ENCODE measurements at places on chromosomes 2 and 18. TPM values are rescaled to one million over a fixed set of nuclear protein-coding genes. Genes with fewer than 3 reads are reported as not detected.

Gene CD226
- 1.1 TPM for total RNA-seq

Gene CPO
- total RNA-seq, result not detected

Gene TM4SF20
- total RNA-seq, result under 0.01 TPM

Gene SLC14A1
- total RNA-seq, result 21.7 TPM

Gene SLC19A3
- total RNA-seq, result not detected

Gene IL36RN
- not detected for total RNA-seq

Gene GCFC2
- total RNA-seq, result 10.0 TPM

Gene TFCP2L1
- total RNA-seq, result not detected

Gene EML6
- 0.18 TPM for total RNA-seq

Gene ANKRD30B
- not detected for total RNA-seq

Gene ASTL
- total RNA-seq, result not detected

- no peaks in the 10 kb centered on the region for H3K27me3 ChIP-seq
- H3K4me3 ChIP-seq, result no peak overlapping the region
- H3K36me3 ChIP-seq, result no peaks in the 10 kb centered on the region
- H3K27ac ChIP-seq, result no peak overlapping the region
These were observed 55.6 kb upstream of the IMP4 start for GRCh38 chr2:130286983-130287655.

GRCh38 chr2:152167065-152167464 lies 8.5 kb downstream of the STAM2 start:
- H3K27ac ChIP-seq, result peak overlapping the region; percentile 59
- DNase-seq, result no peak
- no peak overlapping the region for H3K4me3 ChIP-seq
- H3K36me3 ChIP-seq, result no peaks in the 10 kb centered on the region
- peaks cover 10% of the 10 kb centered on the region for H3K4me1 ChIP-seq

DNA sequence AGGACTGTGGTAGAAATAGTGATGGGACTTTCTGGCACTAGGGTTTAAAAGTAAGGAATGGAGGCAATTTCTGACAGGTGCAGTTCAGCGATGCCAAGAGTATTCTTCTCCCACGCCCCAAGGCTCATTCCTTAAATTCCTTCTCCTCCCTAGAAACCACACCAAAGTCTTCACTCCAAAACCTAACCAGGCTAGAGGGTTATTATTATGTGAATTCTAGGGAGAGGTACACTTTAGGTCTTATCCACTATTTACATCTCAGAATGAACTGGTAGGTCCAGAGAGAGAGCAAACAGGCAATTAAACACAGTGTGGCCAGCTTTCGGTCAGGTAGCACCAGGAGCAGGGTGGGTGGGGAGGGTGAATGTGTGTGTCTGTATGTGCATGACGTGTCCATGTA lies 11.4 kb downstream of the IL1F10 start:
- DNase-seq, result no peak
- no peaks in the 10 kb centered on the region for H3K4me1 ChIP-seq
- no peaks in the 10 kb centered on the region for H3K36me3 ChIP-seq
- H3K27me3 ChIP-seq, result peaks cover 16% of the 10 kb centered on the region
- no peak overlapping the region for H3K27ac ChIP-seq

GRCh38 chr2:239514754-239515530 lies 114.1 kb upstream of the HDAC4 start:
- H3K27ac ChIP-seq, result no peak overlapping the region
- no peaks in the 10 kb centered on the region for H3K4me1 ChIP-seq
- H3K4me3 ChIP-seq, result no peak overlapping the region
- H3K27me3 ChIP-seq, result no peaks in the 10 kb centered on the region
- DNase-seq, result no peak

DNA sequence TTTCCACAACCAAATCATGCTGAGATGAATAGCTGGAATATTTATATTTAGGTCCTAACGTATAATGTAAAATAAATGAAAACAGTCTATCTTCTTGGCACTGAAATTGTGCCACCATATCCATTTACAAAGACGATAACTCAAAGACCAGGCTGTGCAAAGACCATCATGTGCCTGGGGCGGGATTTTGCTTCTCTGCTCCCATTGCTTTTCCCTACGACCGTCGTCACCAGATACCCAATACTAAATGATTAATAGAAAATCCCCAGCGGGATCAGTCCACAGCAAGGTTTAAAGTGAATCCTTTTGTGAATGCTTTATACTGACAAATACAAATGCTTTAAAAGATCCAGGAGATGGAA lies 194.3 kb upstream of the ARL4C start:
- no peak overlapping the region for H3K4me3 ChIP-seq
- H3K27ac ChIP-seq, result no peak overlapping the region
- no peaks in the 10 kb centered on the region for H3K36me3 ChIP-seq
- no peaks in the 10 kb centered on the region for H3K27me3 ChIP-seq

- H3K4me1 ChIP-seq, result no peaks in the 10 kb centered on the region
- no peak overlapping the region for H3K27ac ChIP-seq
- peaks cover 25% of the 10 kb centered on the region for H3K27me3 ChIP-seq
- DNase-seq, result no peak
- no peak overlapping the region for H3K4me3 ChIP-seq
- H3K36me3 ChIP-seq, result no peaks in the 10 kb centered on the region
These were observed 21.0 kb upstream of the CTLA4 start for GRCh38 chr2:203846490-203847105.

GRCh38 chr2:193112986-193113385 lies 918.3 kb upstream of the TMEFF2 start:
- H3K4me1 ChIP-seq, result no peaks in the 10 kb centered on the region
- no peaks in the 10 kb centered on the region for H3K36me3 ChIP-seq
- H3K27ac ChIP-seq, result no peak overlapping the region
- DNase-seq, result no peak

- no peak overlapping the region for H3K27ac ChIP-seq
- DNase-seq, result no peak
- H3K27me3 ChIP-seq, result peaks cover 52% of the 10 kb centered on the region
- H3K4me1 ChIP-seq, result peaks cover 7% of the 10 kb centered on the region
These were observed 53.3 kb downstream of the INHBB start for GRCh38 chr2:120398996-120399888.

GRCh38 chr2:109365131-109365530 lies 236.1 kb downstream of the SH3RF3 start:
- H3K27me3 ChIP-seq, result no peaks in the 10 kb centered on the region
- DNase-seq, result no peak
- no peak overlapping the region for H3K4me3 ChIP-seq
- peaks cover 5% of the 10 kb centered on the region for H3K4me1 ChIP-seq

- H3K4me3 ChIP-seq, result no peak overlapping the region
- no peak for DNase-seq
- no peaks in the 10 kb centered on the region for H3K4me1 ChIP-seq
- H3K36me3 ChIP-seq, result no peaks in the 10 kb centered on the region
- H3K27me3 ChIP-seq, result no peaks in the 10 kb centered on the region
- H3K27ac ChIP-seq, result no peak overlapping the region
These were observed 216.3 kb upstream of the ITGA4 start for GRCh38 chr2:181240844-181241243.

DNA sequence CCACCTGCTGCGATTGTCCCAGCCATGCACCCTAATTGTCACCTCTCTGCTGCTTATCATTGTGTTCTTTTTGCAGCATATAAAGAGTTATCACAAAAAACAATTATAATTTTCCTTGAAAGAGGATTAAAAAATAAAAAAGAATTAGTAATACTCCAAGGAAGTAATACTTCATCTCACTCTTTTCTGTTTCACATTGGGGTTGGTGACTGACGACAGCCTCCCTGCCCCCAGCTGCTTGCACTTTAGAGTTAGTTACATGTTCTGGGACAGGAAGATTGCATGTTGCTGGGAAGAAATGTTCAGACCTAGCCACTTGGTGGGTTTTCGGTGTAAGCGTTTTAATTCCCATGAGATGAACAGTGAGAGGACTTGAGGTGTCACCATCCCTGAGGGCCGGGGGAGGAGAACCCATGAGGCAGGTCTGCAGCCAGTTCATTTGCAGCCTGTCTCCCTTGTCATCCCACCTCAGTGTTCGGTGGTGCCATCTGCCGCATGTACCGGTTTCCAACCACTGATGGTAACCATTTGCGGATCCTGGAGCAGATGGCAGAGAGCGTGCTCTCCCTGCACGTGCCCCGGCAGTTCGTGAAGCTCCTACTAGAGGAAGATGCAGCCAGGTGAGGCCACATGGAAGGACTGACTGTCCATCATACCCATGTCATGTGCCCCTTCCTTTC lies 69.1 kb downstream of the COA5 start:
- H3K4me3 ChIP-seq, result no peak overlapping the region
- H3K4me1 ChIP-seq, result no peaks in the 10 kb centered on the region
- H3K27me3 ChIP-seq, result no peaks in the 10 kb centered on the region
- no peak for DNase-seq

DNA sequence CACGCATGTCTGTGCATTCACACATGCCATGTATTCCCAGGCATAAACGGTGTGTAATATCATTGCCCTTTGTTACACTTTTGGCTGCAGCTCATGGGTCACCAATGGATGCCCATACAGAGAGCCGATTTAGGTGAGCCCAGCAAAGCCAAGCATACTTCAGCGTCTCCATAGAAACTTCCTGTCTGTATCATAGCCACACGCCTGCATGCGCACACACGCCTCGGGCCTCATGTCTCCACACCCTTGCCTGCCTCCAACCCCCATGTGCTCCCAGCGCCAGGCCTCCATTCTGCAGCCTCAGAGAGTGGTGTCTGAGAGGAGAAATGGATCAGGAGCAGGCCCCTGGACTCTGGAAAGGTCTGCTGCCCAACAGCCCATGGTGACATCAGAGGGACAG lies 33.5 kb upstream of the SELENOI start:
- peaks cover 25% of the 10 kb centered on the region for H3K27me3 ChIP-seq
- H3K36me3 ChIP-seq, result no peaks in the 10 kb centered on the region
- H3K27ac ChIP-seq, result no peak overlapping the region
- DNase-seq, result no peak
- no peaks in the 10 kb centered on the region for H3K4me1 ChIP-seq

- no peak overlapping the region for H3K4me3 ChIP-seq
- peaks cover 37% of the 10 kb centered on the region for H3K4me1 ChIP-seq
- no peak for DNase-seq
These were observed 118.4 kb downstream of the TANC1 start for GRCh38 chr2:159086826-159087225.

GRCh38 chr2:150156876-150157275 lies 330.6 kb downstream of the RND3 start:
- H3K4me1 ChIP-seq, result peaks cover 6% of the 10 kb centered on the region
- peak; percentile 61 for DNase-seq
- H3K27ac ChIP-seq, result no peak overlapping the region
- no peak overlapping the region for H3K4me3 ChIP-seq
- H3K27me3 ChIP-seq, result no peaks in the 10 kb centered on the region

GRCh38 chr18:61471942-61472341 lies 138.7 kb downstream of the CDH20 start:
- no peaks in the 10 kb centered on the region for H3K36me3 ChIP-seq
- no peak overlapping the region for H3K27ac ChIP-seq
- H3K27me3 ChIP-seq, result peaks cover 3% of the 10 kb centered on the region
- DNase-seq, result no peak

DNA sequence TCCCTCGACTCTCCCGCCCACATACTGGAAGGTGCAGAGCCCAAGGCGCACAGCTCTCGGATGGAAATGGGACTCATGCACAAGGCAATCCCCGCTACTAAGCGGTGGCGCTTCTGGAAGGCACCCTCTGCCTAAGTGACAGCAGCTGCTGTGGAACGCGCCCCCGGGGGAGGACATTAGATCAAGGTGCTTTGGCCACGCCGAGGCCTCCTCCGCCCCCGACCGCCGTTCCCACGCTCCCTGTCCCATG lies 202 bp downstream of the MCEE start:
- H3K27ac ChIP-seq, result peak overlapping the region; percentile 84
- no peak for DNase-seq
- H3K4me1 ChIP-seq, result peaks cover 3% of the 10 kb centered on the region
- peak overlapping the region; percentile 78 for H3K4me3 ChIP-seq

- H3K27me3 ChIP-seq, result peaks cover 19% of the 10 kb centered on the region
- H3K27ac ChIP-seq, result no peak overlapping the region
- DNase-seq, result no peak
- H3K4me1 ChIP-seq, result no peaks in the 10 kb centered on the region
These were observed 171.2 kb downstream of the SP3 start for GRCh38 chr2:173793709-173794565.

GRCh38 chr2:60515721-60516226 lies 37.7 kb downstream of the BCL11A start:
- peak; percentile 94 for DNase-seq
- H3K4me3 ChIP-seq, result no peak overlapping the region
- H3K27me3 ChIP-seq, result no peaks in the 10 kb centered on the region
- no peaks in the 10 kb centered on the region for H3K36me3 ChIP-seq
- peak overlapping the region; percentile 98 for H3K27ac ChIP-seq
